ENCODE measurements at places on chromosomes 12 and 14.

GRCh38 chr12:54549774-54550451 is 512 bp downstream of the PDE1B start:
- no peak for DNase-seq

- DNase-seq, result no peak
Observed at GRCh38 chr12:6180268-6181051, 19.7 kb upstream of the CD9 start.

- peak; percentile 9 for DNase-seq
Observed at GRCh38 chr12:109927622-109928021, 27.5 kb downstream of the TCHP start.

DNA sequence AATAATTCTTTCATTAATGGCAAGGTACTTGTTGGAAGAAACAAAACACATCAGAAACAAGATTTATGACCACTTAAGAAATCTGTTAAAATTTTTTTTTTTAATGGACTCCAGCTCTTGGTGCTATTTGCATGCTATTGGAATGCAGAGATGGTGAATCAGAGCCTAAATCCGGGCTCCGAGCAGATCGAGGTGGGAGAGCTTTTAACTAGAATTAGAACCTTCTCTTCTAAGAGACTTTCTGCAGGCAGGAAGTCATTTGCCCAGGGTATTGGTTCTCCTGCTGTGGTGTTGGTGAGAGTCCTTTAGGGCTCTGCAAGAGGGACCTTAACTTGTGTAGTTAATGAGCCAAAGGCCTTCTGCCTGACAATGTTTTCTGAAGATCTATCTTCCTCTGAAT is 419.4 kb downstream of the SNAPC1 start:
- DNase-seq, result no peak

GRCh38 chr14:99430491-99430890 is 50.2 kb downstream of the SETD3 start:
- no peak for DNase-seq

DNA sequence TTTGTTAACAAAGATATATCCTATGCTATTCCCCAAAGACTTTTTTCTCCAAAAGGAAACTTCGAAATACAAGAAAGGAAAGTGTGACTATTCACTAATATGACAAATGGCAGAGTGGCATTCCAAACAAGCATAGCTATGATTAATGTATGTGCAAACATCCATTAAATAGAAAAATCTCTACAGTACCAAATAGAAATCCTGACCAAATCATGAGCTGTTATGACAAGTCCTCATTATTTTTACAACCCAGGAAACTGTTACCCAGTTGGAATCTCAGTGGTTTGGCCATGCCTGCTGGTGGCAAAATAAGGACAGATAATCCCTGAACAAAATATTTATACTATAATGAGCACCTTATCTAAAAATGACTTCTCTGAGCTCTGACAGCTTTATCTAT is 202.1 kb downstream of the SEC23A start:
- DNase-seq, result no peak

GRCh38 chr14:50541159-50541567 is 8.8 kb upstream of the MAP4K5 start:
- no peak for DNase-seq

DNA sequence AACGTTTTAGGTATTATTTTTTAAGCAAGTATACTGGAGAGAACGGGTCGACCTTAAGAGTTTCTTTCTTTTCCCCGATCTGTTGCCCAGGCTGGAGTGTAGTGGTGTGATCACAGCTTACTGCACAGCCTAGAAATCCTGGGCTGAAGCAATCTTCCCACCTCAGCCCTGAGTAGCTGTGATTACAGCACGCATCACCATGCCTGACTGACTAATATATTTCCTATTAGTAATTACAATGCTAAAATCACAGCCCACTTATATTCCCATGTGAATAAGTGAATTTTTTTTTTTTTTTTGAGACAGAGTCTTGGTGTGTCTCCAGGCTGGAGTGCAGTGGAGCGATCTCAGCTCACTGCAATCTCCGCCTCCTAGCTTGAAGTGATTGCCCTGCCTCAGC is 50.4 kb downstream of the DICER1 start:
- DNase-seq, result no peak

GRCh38 chr12:101570047-101570446 is 24.7 kb upstream of the MYBPC1 start:
- no peak for DNase-seq

- no peak for DNase-seq
Observed at GRCh38 chr14:32938719-32939253, at the start of gene NPAS3. NPAS3 (plus strand) TSS chr14:32938879.

- DNase-seq, result no peak
Observed at GRCh38 chr12:78146365-78146772, 315.7 kb downstream of the NAV3 start.

- no peak for DNase-seq
Observed at GRCh38 chr14:89621009-89621421, 204.0 kb upstream of the FOXN3 start.

DNA sequence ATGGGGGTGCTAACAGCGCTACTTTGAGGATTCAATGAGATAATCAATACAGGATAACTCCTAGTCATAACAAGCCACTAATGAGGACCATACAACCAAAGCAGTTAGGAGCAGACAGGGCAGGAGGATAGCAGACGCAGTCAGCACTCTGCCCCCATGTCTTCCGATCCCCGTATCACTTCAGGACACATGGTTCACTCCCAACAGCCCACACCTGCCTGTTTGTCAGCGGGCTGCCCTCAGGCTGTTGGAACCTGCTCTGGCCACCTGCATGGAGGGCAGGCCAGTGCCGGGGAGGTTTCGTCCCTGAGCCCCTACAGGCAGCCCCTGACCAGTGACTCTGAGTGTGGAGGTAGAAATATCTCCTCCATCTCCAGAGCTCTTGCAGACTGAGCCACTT is 37.1 kb upstream of the LTBP2 start:
- DNase-seq, result no peak

DNA sequence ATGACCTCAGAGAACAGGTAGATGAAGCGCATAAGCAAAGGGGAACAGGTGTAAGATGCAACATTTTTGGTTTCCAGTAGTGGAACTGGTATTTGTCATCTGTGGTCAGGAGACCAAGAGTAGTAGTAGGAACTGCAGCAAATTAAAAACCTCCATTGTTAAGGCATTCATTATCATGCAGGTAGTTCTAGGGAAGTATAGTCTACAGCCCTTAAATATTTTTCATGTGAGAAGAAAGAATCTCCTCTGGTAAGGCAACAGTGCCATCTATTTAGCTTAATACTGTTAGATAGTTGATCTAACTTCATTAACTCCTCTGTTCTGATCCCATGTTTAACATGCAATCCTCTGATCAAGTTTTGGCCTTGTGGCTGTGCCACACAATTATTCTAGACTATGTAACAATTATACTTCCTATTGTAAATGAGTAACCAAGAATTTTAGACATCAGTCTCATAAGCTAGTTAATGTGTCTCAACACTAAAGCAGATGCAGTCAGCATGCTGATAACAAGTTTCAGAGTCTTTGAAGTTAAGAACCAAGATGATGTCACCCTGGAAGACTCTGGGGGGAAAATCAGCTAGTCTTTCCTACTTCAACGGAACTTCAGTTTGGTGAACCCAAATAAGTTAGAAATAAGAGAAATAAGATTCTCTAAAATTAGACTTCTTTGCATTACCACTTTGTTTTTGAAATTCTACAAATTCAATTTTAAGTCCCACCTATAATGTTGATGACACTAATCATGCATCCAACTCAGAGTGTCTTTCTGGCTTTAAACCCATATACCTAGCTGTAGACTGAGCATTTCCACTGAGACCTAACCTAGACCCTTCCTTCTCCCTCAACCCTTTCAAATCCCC is 70.9 kb downstream of the STXBP6 start:
- DNase-seq, result no peak

DNA sequence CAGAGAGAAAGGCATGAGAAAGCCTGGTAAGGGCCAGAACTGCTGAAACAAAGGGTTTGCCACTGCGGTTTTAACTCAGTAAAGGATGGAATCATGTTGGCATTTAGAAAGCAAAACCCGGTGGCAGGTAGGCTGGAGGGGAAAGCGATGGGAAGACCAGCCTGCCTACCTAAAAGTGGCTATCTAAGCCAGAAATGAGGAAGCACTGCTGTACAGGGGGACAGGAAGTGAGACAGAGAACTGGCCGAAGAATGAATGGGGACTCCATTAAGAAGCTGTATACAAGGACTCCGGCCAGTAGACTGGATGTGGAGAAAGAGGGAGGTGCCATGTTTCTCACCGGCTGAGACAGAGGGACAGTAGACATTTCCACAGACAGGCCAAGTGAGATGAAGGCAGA is 48.2 kb downstream of the PPM1H start:
- DNase-seq, result no peak

DNA sequence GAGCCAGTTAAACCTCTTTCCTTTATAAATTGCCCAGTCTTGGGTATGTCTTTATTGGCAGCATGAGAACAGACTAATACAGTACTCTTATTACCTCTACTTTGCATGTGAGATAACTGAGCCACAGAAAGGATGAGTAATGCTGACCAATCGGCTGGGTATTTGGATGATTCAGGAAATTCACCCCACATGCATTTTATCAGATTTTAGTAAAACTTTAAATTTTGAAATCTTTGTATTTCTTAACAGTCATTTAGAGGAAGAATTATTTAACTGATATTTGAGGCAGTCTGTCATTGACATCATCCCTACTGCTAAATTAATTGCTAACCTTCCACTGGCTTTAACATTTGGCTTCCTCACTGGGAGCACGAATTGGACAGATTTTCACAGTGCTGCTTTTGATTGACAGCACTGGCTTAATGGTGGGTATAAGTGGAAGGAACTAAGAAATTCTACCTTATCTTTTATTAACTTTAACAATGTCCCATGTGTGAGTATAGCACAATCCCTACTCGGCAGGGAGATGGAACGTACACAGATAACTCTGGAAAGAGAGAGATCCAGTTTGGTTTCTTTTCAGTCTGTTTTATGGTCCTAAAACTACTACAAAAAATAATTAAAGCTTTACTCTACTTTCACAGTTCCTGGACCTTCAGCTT is 261.0 kb downstream of the DACT1 start:
- DNase-seq, result no peak

DNA sequence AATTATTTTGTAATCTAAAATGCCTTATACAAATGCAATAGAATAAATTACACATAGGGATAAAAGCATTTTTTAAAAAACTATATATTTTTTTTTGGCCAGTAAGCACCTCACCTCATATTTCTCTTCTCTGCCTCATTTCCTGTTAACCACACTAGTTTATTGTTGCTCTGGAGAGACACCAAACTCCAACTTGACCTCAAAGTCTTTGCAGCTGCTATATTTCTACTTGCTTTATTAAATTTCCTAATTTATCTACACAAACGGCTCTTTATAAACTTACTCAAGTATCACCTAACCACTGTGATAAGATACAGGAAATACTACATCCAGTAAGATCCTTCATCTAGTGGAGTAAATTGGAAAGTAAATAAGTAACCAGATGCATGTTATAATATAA is 622.3 kb downstream of the C12orf50 start:
- DNase-seq, result no peak

DNA sequence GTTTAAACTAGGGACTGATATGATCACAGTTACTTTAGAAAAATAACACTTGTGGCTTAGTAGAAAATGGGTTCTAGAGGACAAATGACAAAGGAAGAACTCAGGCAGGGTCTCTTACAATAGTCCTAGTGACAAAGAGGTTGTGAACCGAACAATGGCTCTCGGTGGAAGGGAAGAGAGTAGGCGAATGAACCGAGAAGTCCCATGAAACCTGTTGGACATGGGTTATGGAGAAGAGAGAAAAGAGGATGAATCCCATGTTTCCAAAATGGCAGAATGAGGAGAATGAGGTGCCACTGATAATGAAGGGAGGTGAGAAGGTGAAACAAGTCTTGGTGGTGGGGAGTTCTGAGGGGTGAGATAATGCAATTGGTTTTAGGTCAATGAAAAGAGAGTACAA is 94.1 kb downstream of the PPM1H start:
- no peak for DNase-seq

- no peak for DNase-seq
Observed at GRCh38 chr12:126114441-126114840, 1049.2 kb downstream of the AACS start.

- no peak for DNase-seq
Observed at GRCh38 chr12:12481631-12482030, 81.0 kb downstream of the DUSP16 start.

DNA sequence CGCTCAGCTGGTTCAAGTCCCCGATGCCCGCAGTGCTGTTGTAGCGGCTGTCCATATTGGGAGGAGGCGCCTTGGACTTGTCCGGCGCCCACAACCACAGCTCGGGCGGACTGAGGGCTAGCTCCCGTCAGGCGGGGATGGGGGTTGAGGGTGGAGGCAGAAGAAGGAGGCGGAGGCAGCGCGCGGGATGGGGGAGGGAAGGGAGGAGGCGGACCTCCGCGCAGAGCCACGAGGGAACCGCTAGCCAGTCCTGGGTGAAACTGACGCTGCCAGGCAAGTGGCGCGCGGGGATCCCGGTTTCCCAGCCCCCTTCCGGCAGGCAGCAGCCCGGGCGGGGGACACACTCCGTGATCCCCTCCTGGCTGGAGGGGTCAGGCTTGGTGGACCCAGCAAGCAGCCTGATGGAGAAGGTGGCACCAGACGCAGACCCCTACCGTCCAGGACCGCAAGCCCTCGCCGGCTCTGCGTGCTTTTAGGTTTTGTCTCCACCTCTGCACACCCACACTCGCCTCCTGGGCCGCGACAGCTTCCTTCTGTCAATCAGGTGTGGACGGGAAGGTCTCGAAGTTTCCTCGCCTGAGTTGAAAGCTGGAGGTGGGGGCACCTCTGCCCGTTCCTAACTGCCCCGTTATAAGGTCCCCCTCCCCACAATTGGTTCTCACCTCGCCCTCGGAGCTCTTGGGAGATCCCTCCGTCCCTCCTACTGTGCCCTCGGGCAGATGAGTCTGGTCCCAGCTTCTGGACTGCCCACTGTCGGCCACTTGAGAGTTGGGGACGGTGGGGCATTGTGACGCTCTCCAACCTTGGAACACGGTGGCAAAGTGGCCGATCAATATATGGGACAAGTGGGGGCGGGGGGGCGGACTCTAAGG is at the start of gene CPNE8:
Gene CPNE8 (minus strand): TSS at position 112 of the 872 bp plus-strand sequence. CDS start 57 bp downstream, at position 55.
- DNase-seq, result no peak

DNA sequence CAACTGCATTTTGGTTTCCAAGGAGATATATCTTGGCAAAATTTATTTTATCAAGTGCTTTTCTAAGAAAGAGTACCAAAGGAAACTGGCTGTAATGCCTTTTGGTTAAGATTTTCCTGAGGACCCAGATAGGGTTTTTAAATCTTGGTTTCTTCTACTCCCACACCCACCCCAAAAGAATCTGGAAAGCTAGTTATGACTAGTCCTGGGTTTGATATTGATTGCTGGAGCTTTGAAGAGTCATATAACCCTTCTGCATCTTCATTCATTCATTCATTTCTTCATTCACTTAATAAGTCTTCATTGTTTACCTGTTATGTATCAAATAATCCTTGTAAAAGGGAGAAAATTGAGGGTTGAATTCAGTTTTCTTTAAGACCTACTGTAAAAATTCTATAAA is 425.2 kb downstream of the PCNX1 start:
- no peak for DNase-seq

- no peak for DNase-seq
Observed at GRCh38 chr12:93297536-93297935, 80.2 kb upstream of the NUDT4 start.

GRCh38 chr12:49553512-49554088 is 14.3 kb downstream of the MCRS1 start:
- no peak for DNase-seq

Data from stimulated activated CD8-positive, alpha-beta memory T cell treated with anti-CD3 and anti-CD28 coated beads, Interleukin-12 subunit alpha, Interleukin-12 subunit beta, amount 100 ng/mL, for 1 hour (primary cell).